ENCODE measurements at places on chromosomes 7 and 10.
A peak's percentile ranks its signal among the peaks of the same experiment; 100 is the strongest.

DNA sequence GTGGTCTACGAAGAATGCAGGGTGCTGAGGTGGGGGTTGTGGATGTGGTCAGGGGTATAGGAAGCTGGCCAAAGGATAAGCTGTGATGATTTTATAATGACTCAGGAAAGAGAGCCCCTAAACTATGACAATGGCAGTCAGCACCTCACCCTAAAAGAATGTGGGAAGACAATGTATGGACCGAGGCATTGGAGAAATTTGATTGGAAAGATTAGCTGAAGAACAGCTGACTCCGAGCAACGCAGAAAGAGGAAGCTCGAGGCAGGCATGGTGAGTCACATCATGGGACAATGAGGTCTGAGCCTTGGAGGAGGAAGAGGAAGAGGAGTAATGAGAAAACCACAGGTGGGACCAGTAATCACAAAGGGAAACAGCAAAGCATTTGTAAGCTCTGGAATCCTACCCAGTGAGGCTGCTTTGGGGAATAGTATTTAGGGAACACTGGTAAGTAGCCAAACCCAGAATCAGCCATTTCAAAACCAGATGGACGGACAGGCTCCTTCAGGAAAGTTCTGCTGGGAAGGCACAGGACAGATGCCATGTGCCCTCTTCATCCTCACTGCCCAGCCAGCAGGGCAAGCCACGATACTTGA lies 295.4 kb downstream of the PRPF18 start:
- peak; percentile 100 for DNase-seq

DNA sequence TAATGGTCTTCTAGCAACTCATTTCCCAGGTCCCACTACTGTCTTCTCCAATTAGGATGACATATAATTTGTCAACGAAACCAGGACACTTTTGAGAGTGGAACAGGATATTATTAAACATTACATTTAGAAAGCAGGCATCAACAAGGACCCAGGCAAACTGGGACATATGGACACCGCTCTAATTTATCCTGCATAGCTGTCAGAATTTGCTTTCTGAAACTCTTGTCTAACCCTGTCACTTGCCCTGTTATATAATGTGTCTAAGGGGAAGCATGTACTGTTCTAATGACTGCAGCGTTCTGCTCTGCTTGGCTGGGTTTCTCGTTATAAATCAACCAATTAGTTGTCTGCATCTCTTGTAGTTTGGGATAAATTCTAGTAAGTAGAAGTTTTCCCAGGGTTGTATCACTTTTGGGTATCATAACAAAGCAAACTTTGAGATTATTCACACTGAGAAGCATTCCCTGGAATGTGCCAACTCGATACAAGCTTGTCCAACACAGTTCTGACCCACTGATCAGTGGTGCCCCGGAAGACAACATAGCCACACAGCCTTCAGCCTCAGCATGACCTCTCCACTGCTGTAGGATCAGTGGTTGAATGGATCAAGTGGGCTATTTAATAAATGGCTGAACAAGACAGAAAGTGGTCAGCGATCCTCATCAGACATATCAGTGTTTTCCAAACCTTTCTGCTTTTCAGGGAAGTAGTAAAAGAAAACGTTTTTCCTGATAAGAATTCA lies 228.1 kb downstream of the KIF20B start:
- DNase-seq, result no peak

DNA sequence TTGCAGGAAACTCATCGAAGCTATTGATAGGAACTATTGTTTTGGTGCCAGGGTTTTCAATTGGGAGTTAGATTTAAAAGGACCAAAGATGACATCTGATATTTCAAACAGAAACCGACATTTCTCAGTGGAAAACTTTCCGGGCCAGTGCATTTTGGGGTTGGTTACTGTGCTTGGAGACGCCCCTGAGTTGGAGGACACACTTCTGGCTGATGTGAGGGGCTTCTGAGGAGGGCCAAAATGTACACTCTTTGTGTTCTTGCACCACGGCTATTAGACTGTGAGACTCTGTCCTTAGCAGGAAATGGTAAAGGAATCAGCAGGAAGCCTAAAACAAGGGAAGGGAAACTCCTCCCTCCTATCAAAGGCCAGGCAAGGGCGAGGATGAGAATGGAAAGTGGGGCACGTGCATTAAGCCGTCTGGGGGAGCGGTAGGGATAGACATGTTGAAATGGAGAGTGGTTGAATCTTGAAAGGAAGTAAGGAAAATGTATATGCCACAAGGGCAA lies 1.8 kb upstream of the SRGN start:
- DNase-seq, result no peak

GRCh38 chr7:123879628-123880027 lies 34.7 kb downstream of the HYAL4 start:
- DNase-seq, result no peak

DNA sequence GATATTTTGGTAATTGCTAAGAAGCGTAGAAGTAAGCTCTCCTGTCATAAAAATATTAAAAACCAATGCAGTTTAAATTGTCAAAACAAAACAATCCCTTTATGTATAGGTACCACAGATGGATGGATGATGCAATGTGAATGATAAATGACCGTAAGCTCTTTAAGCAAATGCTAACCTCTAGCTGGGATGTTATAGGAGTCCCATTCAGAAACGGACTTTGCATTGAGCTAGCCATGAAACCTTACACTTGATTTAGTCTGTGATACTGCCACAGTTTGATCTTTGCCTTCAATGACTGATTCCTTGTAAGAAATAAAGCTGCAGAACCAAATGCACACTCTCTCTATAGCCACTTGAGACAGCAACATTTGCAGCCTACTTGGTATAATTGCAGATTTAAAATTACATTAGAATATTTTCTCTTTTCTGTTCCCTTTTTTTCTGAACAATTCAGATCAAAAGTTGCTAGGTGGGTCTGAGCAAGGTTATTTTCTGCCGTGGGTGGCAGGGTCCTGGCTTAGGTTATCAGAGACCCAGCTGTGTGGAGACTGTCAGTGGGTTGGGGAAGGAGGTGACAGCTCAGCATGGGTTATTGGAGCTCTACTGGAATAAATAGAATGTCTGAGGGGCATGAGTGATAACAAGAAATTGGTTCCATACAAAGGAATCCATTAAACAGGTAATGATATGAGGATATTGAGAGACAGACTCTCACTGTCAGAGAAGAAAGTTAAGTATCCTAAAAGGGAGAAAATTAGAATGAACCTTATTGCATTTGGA lies 258.8 kb upstream of the CDC14C start:
- no peak for DNase-seq

GRCh38 chr10:58137813-58138212 lies 129.9 kb downstream of the IPMK start:
- DNase-seq, result no peak

GRCh38 chr10:69073736-69074364 lies 14.1 kb upstream of the SRGN start:
- no peak for DNase-seq

DNA sequence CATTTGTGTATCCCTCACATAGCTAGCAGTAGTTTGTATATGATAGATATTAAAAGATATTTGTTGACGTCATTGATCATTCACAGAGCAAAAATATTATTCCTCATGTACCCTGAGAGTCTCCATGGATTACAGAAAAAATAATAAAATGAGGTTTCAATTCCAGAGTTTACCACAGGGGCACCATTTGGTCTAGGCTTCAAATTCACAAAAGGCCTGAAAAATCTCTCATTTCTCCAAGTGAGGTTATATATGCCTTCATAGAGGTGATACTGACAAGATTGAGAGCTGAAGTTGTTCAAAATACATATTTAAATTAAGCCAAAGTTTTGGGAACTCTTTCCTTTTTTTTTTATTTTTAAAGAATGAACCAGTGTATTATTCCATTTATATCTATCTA lies 52.7 kb downstream of the TMEM26 start:
- DNase-seq, result no peak

GRCh38 chr10:132925614-132926013 lies 16.8 kb downstream of the CFAP46 start:
- no peak for DNase-seq

GRCh38 chr7:2613931-2614600 lies 17.7 kb upstream of the TTYH3 start:
- DNase-seq, result no peak

GRCh38 chr10:76632767-76633051 lies 1004.9 kb downstream of the KCNMA1 start:
- peak; percentile 30 for DNase-seq

DNA sequence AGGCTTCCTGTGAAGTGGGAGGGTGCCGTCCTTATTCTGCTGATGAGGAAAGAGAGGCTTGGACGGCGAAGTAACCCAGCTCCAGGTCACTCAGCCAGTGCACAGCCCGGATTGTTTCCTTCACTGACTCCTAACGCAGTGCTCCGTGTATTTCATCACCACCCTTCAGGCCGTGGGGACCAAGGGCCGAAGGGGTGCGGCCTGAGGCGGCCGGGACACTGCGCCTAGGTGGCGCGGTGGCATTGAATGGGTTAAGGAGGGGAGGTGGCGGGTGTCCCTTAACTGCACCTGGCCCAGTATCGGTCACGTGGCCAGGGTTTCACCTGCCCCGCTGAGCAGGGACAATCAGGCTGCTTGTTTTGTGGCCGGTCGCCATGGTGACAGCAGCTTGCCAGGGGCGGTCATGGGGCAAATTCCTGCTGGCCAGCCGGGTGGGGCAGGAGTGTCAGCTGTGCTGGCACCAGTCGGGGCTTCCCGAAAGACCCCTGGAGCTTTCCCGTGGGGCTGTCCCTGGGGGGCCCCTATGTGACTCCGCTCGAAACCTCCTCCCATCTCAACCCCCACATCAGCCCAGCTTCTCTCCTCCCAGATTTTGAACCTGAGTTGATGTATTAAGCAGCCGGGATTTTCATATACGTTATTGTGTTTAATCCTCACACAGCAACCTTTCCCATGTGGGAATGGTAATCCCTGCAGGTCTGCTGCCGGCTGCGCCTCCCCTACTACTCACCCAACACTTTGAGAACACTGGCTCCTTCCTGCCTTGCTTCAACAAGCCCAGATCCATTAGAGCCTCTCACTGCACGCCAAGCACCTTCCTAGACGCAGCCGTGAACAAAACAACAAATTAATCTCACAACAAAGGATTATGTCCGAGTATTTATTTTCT lies 4.4 kb upstream of the ABHD11 start:
- DNase-seq, result peak; percentile 56

- DNase-seq, result no peak
Observed at GRCh38 chr10:49189422-49189821, 1.2 kb upstream of the TMEM273 start.

- no peak for DNase-seq
Observed at GRCh38 chr7:138549082-138549481, 89.0 kb downstream of the TRIM24 start.

GRCh38 chr10:123807444-123808035 lies 84.1 kb downstream of the CPXM2 start:
- no peak for DNase-seq

DNA sequence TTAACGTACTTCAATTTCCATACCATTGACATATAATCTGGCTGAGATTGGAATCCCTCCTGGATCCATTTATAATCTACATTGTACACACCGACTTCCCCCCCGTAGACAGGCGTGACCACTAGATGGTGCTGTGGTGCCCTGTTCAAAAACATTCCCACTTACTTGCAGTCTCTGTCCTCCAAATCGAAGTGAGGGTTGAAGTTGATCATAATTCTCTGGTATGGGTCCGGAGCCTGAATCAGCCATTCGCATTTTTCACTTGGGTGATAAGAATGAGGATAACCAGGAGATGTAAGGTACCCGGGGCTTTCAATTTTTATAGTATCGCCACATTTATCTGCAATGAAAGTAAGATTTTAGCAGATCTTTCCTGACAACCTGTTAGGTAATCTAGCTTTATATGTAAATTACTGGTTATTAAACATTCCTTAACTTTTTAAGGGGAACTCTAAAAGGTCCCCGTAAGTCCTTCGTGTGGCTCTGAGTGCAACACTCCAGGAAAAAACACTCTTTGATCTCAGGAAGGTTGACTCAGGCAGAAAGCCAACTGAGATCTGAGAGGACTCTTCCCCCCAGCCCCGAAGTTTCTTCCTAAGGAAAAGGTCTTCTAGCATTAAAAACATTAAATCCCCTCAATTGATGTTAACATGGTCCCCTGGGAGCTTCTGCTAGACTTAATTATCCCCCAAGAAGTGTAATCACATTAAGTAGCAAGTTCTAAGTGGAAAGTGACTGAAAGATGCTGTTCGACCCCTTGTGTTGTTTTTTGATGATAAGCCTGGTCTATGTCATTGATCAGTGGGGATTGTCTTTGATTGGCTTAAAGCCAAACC lies 3.7 kb downstream of the NRP1 start:
- DNase-seq, result peak; percentile 81

GRCh38 chr7:42479816-42480633 lies 243.0 kb upstream of the GLI3 start:
- DNase-seq, result no peak

- DNase-seq, result no peak
Observed at GRCh38 chr7:80533287-80533686, 21.4 kb upstream of the GNAT3 start.

DNA sequence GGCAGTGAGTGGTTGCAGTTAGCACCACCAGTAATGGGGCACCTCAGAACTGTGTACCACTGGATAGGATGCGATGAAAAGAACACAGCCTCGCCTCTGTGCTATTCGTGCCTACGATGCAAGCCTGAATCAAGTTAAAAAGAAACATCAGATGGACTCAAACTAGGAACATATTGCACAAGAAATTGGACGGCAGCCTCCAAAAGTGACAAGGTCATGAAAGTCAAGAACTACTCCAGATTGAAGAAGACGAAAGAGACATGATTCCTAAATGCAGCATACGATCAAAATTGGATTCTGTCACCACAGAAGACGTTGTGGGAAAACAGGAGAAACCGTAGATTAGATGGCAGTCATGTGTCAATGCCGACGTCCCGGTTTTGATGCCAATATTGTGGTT lies 648.1 kb upstream of the FOXK1 start:
- no peak for DNase-seq

DNA sequence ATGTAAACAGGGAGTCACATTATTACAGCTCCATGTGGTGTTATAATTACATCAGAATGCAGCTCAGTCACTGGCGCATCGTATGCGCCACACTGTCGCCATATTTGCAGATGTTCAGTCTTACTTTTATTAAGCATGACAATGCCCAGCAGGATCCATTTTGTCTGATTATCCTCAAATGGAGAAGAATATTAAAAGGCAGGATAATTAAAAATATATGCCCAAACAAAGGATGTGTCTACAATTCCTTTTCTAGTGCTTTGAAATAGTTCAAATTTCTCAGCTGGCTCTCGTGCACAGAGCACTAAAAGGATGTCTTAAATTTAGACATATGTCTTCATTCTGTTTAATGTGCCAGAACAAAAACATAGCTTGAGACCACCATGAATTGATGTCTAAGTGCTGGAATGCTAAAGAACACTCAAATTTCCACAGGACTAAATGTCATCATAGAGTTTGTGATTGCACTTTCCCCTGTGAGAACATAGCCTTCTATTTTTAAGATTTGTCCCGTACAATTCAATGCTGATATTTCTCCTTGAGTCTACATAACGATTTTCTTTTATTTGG lies 168.0 kb downstream of the DKK1 start:
- no peak for DNase-seq

GRCh38 chr7:82442492-82443035 lies 1.0 kb downstream of the CACNA2D1 start:
- DNase-seq, result no peak

- DNase-seq, result peak; percentile 74
Observed at GRCh38 chr7:67019562-67020390, 23.1 kb downstream of the TYW1 start.

All from A172 (cell line).